CD14-positive monocyte (primary cell): ENCODE measurements at places on chromosomes 6 and 20. TPM values are rescaled to one million over a fixed set of nuclear protein-coding genes. Genes with fewer than 3 reads are reported as not detected.

GRCh38 chr6:152318278-152318677, 318.9 kb downstream of the SYNE1 start:
- H3K36me3 ChIP-seq, result peaks cover 12% of the 10 kb centered on the region
- H3K4me1 ChIP-seq, result peaks cover 23% of the 10 kb centered on the region
- no peak overlapping the region for H3K27ac ChIP-seq
- no peaks in the 10 kb centered on the region for H3K27me3 ChIP-seq
- no peak overlapping the region for H3K4me3 ChIP-seq
- DNase-seq, result no peak

GRCh38 chr6:89458704-89459103, 25.8 kb downstream of the ANKRD6 start:
- DNase-seq, result no peak
- H3K27me3 ChIP-seq, result no peaks in the 10 kb centered on the region
- H3K27ac ChIP-seq, result no peak overlapping the region

The CYP24A1 gene
- not detected for polyA plus RNA-seq

DNA sequence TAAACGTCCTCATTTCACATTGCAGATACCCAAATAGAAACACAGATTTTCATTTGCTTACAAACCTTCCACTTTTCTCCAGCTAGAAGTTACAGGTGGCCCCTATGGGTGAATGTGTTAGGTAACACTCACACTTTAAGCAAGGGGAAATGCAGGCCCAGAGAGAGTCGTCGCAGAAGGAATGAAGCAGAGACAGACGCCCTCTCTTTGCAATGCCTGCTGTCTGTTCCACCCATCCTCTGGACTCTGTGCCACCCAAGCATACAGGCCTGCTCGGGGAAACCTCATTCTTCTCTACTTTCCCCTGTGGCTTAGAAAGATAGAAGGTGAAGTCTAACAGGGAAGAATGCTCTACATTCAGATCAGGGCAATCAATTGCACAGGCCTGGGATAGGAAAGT, 57.2 kb downstream of the LRFN2 start:
- no peaks in the 10 kb centered on the region for H3K4me1 ChIP-seq
- no peaks in the 10 kb centered on the region for H3K36me3 ChIP-seq
- H3K4me3 ChIP-seq, result no peak overlapping the region
- no peaks in the 10 kb centered on the region for H3K27me3 ChIP-seq

The GNAS-AS1 gene
- not detected for polyA plus RNA-seq

DNA sequence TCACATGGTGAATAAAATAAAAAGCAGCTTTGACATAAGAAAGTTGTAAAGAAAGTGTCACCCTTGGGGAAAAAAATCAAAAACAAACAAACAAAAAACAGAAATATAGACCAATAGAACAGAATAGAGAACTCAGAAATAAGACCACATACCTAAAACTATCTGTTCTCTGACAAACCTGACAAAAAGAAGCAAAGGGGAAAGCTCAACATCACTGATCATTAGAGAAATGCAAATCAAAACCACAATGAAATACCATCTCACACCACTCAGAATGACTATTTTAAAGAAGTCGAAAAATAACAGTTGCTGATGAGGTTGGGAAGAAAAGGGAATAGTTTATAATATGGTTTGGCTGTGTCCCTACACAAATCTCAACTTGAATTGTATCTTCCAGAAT, 159.1 kb downstream of the TINAG start:
- H3K27me3 ChIP-seq, result no peaks in the 10 kb centered on the region
- H3K4me3 ChIP-seq, result no peak overlapping the region
- H3K4me1 ChIP-seq, result no peaks in the 10 kb centered on the region
- no peak overlapping the region for H3K27ac ChIP-seq
- H3K36me3 ChIP-seq, result no peaks in the 10 kb centered on the region

The ZC2HC1B gene
- not detected for polyA plus RNA-seq

The SEL1L2 gene
- polyA plus RNA-seq, result 0.45 TPM in 1 of 2 replicates, not detected in the other

The AVP gene
- not detected for polyA plus RNA-seq

DNA sequence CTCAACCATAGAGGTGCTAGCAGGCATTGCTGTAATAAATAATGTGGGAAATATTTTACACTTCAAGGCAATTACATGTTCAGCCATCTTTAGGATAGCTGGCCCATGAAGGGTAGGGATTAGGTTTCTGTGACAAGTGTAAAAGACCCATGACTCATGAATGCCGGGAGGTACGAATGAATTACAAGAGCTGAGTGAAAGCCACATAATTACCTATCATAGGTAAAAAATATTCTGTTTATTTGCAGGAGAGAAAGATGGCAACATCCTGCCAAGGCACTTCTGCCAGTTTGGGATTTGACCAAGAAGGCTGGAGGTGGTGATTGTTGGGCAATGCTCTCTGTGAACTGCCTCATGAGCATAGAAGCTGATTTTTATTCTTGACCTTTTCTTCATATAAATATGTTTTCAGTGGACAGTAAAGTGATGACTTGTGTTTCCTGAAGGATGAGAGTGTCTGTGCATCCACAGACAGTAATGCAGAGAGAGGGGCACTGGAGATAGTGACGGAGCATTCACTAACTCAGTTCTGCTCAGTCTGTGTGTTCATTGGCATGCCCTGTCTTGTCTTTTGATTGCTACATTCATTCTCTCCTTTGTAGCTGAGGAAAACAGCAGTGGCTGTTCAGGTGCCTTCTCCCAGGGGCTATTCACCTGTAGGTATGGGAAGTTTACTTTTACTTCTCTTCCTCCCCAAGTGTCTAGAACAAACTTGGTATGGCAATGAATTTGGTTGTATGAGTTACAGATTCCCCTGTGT, 481.1 kb downstream of the TFAP2B start:
- H3K27ac ChIP-seq, result no peak overlapping the region
- DNase-seq, result no peak
- H3K4me1 ChIP-seq, result peaks cover 32% of the 10 kb centered on the region
- H3K4me3 ChIP-seq, result no peak overlapping the region

DNA sequence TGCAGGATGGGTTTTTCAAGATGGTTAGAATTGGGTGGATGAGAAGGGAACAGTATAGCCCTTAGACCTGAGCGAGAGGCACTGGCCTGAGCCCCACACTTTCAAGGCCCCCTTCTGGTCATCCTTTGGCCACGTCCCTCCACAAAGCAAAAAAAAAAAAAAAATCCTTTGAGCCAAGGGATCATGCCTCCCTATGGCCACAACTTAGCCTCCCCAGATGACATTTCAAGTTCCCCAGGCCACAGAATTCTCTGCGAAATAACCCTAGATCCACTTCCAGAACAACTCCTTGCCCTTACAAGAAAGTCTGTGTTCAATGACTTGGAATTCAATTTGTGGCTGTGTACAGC, 30.4 kb downstream of the ELOVL2 start:
- H3K4me3 ChIP-seq, result no peak overlapping the region
- H3K27me3 ChIP-seq, result peaks cover 2% of the 10 kb centered on the region
- no peaks in the 10 kb centered on the region for H3K36me3 ChIP-seq
- no peak overlapping the region for H3K27ac ChIP-seq
- H3K4me1 ChIP-seq, result no peaks in the 10 kb centered on the region

DNA sequence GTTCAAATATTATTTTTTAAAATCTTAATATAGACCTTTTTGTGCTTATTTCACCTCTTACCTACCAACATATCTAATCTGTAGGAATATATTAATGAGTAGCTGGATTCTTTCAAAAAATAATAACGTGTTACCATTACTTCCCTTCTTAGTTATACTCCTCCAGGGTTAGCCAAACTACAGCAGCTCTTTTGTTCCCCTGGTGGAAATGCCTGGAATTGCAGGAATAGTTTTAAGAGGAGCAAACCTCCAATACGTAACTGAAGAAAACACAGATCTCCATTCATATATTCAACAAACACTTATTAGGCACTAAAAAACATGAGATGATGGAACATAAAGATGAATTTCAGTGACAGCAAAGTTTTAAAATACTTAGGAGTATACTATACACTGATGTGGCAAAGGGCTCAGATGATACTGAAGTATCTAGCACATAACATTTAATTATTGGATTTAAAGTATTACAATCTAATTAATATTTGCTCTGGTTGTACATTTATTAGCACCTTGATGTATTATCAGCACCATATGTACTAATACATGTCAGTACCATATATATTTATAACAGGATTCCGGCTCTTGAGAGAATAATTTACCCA, 78.3 kb downstream of the TBX18 start:
- no peaks in the 10 kb centered on the region for H3K36me3 ChIP-seq
- DNase-seq, result no peak
- no peak overlapping the region for H3K27ac ChIP-seq
- H3K4me1 ChIP-seq, result no peaks in the 10 kb centered on the region
